ENCODE measurements at places on chromosomes 5 and 9. TPM values are rescaled to one million over a fixed set of nuclear protein-coding genes. Genes with fewer than 3 reads are reported as not detected.

GRCh38 chr5:14757850-14758249 lies 93.3 kb downstream of the OTULIN start:
- no peaks in the 10 kb centered on the region for H3K4me1 ChIP-seq
- H3K36me3 ChIP-seq = peaks cover 3% of the 10 kb centered on the region
- DNase-seq = no peak
- no peak overlapping the region for H3K4me3 ChIP-seq
- no peaks in the 10 kb centered on the region for H3K27me3 ChIP-seq

- DNase-seq = no peak
- no peaks in the 10 kb centered on the region for H3K36me3 ChIP-seq
- no peaks in the 10 kb centered on the region for H3K4me1 ChIP-seq
- no peak overlapping the region for H3K27ac ChIP-seq
- H3K4me3 ChIP-seq = no peak overlapping the region
Observed at GRCh38 chr9:31623511-31623910, 760.9 kb upstream of the ACO1 start.

DNA sequence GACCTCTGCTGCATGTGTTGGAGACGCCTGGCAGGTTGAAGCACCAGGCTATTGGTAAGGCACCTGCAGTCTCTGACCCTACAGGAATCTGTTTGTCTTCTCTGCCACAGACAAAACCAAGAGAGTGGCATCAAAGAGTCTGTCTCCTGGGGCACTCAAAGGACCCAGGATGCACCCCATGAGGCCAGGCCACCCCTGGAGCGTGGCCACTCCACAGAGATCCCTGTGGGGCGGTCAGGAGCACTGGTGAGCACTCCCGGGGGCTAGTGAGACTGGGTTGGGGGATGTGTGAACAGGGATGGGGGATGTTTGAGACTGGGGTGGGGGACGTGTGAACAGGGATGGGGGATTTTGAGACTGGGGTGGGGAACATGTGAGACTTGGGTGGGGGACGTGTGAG lies 240.3 kb downstream of the CACNA1B start:
- no peaks in the 10 kb centered on the region for H3K36me3 ChIP-seq
- no peak overlapping the region for H3K27ac ChIP-seq

GRCh38 chr9:109751253-109751652 lies 28.7 kb upstream of the PALM2AKAP2 start:
- H3K27ac ChIP-seq = no peak overlapping the region
- peak; percentile 82 for DNase-seq
- H3K4me1 ChIP-seq = peaks cover 11% of the 10 kb centered on the region
- no peak overlapping the region for H3K4me3 ChIP-seq
- no peaks in the 10 kb centered on the region for H3K36me3 ChIP-seq
- no peaks in the 10 kb centered on the region for H3K27me3 ChIP-seq

GRCh38 chr5:95989283-95990048 lies 27.8 kb upstream of the ELL2 start:
- H3K4me1 ChIP-seq = peaks cover 8% of the 10 kb centered on the region
- DNase-seq = no peak
- no peaks in the 10 kb centered on the region for H3K36me3 ChIP-seq
- no peak overlapping the region for H3K4me3 ChIP-seq
- H3K27me3 ChIP-seq = no peaks in the 10 kb centered on the region
- no peak overlapping the region for H3K27ac ChIP-seq

DNA sequence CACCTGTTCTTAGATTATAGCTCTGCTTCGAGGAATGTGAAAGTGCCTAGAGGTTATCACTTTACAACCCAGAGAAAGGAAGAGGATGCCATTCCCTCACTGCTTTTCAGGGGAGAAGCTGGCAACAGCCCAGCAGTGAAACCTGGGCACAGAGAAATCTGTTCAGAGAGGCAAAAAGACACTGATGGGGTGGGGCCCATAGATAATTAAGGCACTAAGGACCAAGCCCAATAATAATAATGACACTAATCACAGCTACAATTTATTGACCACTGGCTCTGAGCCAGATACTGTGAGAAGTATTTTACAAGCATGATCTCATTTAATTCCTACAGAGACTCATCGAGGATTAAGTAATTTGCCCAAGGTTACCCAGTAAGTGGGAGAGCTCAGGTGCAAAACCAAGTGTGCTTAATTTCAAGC lies 168.3 kb downstream of the PIK3R1 start:
- H3K4me3 ChIP-seq = no peak overlapping the region
- H3K4me1 ChIP-seq = no peaks in the 10 kb centered on the region
- no peak overlapping the region for H3K27ac ChIP-seq
- H3K27me3 ChIP-seq = no peaks in the 10 kb centered on the region

- H3K4me1 ChIP-seq = no peaks in the 10 kb centered on the region
- no peak overlapping the region for H3K27ac ChIP-seq
- no peak for DNase-seq
- H3K27me3 ChIP-seq = no peaks in the 10 kb centered on the region
Observed at GRCh38 chr5:169050146-169050571, 250.8 kb downstream of the SLIT3 start.

DNA sequence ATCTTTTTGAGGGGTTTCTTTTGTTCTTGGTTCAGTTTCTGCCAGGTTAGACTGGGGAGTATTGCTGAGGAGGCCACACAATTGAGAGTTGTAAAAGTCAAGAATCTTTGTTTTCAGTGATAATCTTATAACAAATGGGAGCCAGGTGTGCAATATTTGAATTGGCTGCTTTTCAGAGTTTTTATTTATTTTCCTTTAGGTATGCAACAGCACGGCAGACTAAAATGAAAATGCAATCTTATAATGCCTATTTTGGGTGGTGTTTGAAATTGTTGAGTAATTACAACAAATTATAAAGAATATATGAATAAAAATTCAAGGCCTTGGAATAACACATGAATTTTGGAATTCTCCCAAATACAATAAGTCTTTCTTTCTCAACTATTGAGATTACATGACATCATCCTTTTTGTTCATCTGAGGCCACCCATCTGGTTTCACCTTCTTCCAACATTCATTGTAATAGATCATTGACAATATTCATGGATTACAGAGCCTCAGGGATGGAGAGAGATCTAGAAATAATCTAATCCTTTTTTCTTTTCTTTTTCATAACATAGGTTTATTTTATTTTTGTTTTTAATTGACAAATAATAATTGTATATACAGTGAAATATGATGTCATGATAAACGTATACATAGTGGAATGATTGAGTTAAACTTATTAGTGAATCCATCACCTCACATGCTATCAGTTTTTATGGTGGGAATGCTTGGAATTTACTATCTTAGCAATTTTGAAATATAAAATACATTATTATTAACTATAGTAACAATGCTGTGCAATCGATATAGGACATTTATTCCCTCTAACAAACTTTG lies 1061.0 kb downstream of the NR2F1-AS1 start:
- no peak overlapping the region for H3K4me3 ChIP-seq
- peak; percentile 15 for DNase-seq
- no peaks in the 10 kb centered on the region for H3K27me3 ChIP-seq

GRCh38 chr5:107424491-107424890 lies 246.2 kb downstream of the EFNA5 start:
- no peak overlapping the region for H3K4me3 ChIP-seq
- no peak for DNase-seq
- no peaks in the 10 kb centered on the region for H3K36me3 ChIP-seq
- H3K27ac ChIP-seq = no peak overlapping the region

- no peaks in the 10 kb centered on the region for H3K27me3 ChIP-seq
- H3K4me3 ChIP-seq = no peak overlapping the region
- no peaks in the 10 kb centered on the region for H3K4me1 ChIP-seq
- no peak for DNase-seq
- H3K27ac ChIP-seq = no peak overlapping the region
- H3K36me3 ChIP-seq = no peaks in the 10 kb centered on the region
Observed at GRCh38 chr9:24464319-24464951, 81.3 kb downstream of the IZUMO3 start.

DNA sequence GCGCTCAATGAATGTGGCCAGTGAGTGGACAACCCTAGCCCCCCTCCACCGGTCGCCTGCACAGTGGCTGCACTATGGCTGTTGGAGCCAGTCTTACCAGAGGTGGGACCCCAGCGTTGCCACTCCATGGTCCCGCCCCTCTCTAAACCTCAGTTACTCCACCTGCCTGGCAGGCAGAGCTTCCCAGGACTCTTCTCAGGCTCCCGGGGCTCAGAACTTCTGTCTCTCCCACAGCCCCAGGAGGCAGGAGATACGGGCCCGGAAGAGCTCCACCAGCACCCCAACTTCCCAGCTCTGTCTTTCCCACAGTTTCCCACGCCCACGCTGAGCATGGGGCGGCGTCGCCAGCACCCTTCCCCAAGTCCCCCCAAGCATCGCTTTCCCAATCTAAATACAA lies 975 bp downstream of the RASGEF1C start:
- DNase-seq = no peak
- peaks cover 1% of the 10 kb centered on the region for H3K4me1 ChIP-seq
- H3K27ac ChIP-seq = no peak overlapping the region

- H3K4me1 ChIP-seq = peaks cover 13% of the 10 kb centered on the region
- no peaks in the 10 kb centered on the region for H3K27me3 ChIP-seq
- no peak overlapping the region for H3K4me3 ChIP-seq
Observed at GRCh38 chr5:157607371-157608161, 32.0 kb upstream of the ADAM19 start.

DNA sequence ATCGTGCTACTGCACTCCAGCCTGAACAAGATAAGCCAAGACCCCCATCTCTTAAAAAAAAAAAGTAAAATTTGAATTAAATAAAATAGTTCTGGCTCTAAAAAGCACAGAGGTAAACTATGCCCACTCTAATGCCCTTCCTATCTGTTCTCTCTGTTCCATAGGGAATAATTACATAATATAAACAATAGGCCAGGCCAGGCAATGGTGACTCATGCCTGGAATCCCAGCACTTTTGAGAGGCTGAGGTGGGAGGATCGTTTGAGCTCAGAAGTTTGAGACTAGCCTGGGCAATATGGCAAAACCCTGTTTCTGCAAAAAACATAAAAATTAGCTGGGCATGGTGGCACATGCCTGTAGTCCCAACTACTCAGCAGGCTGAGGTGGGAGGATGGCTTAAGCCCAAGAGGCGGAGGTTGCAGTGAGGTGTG lies 47.4 kb downstream of the MYO10 start:
- no peak overlapping the region for H3K4me3 ChIP-seq
- peaks cover 39% of the 10 kb centered on the region for H3K4me1 ChIP-seq
- no peaks in the 10 kb centered on the region for H3K27me3 ChIP-seq

- no peak overlapping the region for H3K27ac ChIP-seq
- no peaks in the 10 kb centered on the region for H3K4me1 ChIP-seq
- no peak for DNase-seq
- peaks cover 66% of the 10 kb centered on the region for H3K27me3 ChIP-seq
- H3K36me3 ChIP-seq = no peaks in the 10 kb centered on the region
Observed at GRCh38 chr5:1889321-1890065, 6.8 kb upstream of the IRX4 start.

- no peaks in the 10 kb centered on the region for H3K27me3 ChIP-seq
- H3K4me3 ChIP-seq = no peak overlapping the region
Observed at GRCh38 chr5:7493081-7493480, 97.1 kb downstream of the ADCY2 start.

- no peak overlapping the region for H3K27ac ChIP-seq
- no peak overlapping the region for H3K4me3 ChIP-seq
- no peak for DNase-seq
- no peaks in the 10 kb centered on the region for H3K27me3 ChIP-seq
- H3K36me3 ChIP-seq = no peaks in the 10 kb centered on the region
Observed at GRCh38 chr9:27499451-27499850, 24.6 kb upstream of the IFNK start.

GRCh38 chr5:2727550-2727949 lies 23.9 kb downstream of the IRX2 start:
- no peak overlapping the region for H3K4me3 ChIP-seq
- no peaks in the 10 kb centered on the region for H3K36me3 ChIP-seq
- no peak overlapping the region for H3K27ac ChIP-seq
- no peaks in the 10 kb centered on the region for H3K27me3 ChIP-seq
- H3K4me1 ChIP-seq = no peaks in the 10 kb centered on the region
- no peak for DNase-seq

DNA sequence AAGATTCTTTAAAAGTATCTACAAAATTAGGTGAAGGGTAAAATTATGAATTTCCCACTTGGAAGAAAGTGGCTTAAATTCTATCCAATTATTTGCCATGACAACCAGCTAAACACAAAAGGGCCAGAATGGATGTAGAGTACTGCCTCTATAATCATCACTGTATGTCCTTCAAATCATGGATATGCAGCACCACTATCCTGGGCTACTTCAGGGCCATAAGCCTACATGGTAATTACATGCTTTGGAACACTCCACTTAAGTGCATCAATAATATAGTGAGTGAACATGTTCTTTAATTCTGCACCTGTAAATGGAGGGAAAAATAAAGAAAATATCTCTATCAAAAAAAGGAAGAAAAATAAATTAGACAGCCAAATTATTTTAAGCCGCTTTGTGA lies 575.2 kb downstream of the ISL1 start:
- no peaks in the 10 kb centered on the region for H3K27me3 ChIP-seq
- no peaks in the 10 kb centered on the region for H3K4me1 ChIP-seq
- no peak for DNase-seq
- no peak overlapping the region for H3K4me3 ChIP-seq

Gene SLC1A1
- total RNA-seq = 3.9 TPM

Gene ELOVL7
- total RNA-seq = 0.18 TPM

Gene INSL6
- total RNA-seq = not detected

Gene DAB2IP
- total RNA-seq = 5.6 TPM

Gene SMIM32
- total RNA-seq = not detected

Gene TMEM171
- 3.3 TPM for total RNA-seq

Gene IRX4
- total RNA-seq = not detected

Gene CCIN
- total RNA-seq = 1.1 TPM

Gene PCDHB12
- total RNA-seq = under 0.01 TPM

Gene LCN2
- total RNA-seq = not detected

Gene TOPORS
- 27.8 TPM for total RNA-seq

All from IMR-90 (cell line).